ENCODE measurements at places on chromosomes 12 and 14.

- DNase-seq = no peak
These were observed 16.3 kb downstream of the MUCL1 start for GRCh38 chr12:54870617-54871016.

DNA sequence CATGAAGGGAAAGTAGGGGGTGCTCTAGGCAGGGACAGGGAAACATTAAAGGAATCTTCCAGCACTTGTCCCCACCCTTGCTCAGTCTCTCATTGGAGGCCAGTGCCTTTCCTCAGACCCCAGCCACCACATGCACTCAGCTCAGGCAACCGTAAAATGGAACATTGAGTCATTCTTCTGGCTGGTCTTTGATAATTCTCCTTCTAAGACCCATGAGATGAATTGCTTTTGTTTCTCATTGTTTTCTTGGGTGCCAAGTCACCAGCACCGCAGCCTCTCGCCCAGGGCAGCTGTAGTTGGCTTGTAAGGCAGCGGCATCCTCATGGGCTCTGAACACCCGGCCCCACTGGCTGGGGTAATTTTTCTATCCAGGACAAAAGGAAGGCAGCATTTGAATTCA lies 108.2 kb downstream of the PHETA1 start:
- no peak for DNase-seq

DNA sequence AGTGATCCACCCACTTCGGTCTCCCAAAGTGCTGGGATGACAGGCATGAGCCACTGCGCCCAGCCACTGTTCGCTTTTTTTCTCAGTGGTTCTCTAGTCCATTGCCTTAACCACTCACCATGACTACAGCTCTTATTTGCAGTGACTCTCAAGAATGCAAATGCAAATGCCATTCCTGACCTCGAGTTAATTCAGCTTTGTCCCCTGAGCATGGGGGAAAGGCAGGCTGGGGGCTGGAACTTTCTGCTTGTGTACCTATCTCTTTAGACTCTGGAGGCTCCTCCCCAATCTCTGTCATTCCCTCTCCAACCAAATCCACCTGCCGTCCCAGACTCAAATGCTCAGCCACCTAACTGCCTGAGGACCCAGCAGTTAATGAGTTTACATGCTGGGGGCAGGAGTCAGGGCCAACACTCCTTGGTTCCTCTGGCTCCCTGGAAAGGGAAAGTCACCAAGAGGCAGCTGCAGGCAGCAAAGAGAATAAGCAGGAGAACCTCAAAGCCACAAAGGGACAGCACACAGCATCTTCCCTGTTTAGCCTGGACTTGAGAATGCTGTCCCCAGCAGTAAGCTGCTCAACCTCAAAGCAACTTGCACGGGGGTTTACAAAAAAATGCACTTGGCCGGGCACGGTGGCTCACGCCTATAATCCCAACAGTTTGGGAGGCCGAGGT lies 5.3 kb upstream of the HNF1A start:
- no peak for DNase-seq

GRCh38 chr12:98724384-98725155 lies 79.5 kb downstream of the APAF1 start:
- no peak for DNase-seq

DNA sequence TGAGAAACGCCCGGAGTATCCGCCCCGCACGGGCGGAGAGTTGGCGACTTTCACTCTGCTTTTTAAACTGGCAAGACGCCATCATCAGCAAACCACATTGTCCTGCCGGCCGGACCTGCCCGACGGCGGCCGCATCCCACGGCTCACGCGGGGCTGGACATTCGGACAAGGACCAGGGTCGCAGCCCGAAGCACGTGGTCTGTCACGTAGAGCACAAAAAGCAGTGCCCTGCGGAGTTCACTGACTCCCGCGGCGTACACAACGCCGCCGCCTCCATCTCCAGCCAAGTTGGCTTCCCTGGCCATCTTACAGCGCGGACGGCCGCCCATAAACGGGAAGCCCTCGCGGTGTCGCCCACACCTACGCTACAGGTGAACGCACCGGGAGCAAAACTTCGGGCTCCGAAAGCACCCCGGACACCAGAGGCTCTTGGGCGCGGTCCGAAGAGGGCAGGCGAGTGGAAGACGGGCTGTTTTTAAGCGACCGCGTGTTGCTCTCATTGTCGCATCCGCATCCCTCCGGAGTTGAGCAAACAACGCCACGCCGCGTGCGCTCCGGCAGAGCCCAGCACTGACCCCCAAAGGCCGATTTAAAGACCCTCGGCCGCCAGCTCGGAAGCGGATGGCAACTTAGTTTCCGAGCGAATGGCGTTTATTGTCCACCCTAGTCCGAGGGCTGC lies 966 bp downstream of the SINHCAF start:
- peak; percentile 5 for DNase-seq

DNA sequence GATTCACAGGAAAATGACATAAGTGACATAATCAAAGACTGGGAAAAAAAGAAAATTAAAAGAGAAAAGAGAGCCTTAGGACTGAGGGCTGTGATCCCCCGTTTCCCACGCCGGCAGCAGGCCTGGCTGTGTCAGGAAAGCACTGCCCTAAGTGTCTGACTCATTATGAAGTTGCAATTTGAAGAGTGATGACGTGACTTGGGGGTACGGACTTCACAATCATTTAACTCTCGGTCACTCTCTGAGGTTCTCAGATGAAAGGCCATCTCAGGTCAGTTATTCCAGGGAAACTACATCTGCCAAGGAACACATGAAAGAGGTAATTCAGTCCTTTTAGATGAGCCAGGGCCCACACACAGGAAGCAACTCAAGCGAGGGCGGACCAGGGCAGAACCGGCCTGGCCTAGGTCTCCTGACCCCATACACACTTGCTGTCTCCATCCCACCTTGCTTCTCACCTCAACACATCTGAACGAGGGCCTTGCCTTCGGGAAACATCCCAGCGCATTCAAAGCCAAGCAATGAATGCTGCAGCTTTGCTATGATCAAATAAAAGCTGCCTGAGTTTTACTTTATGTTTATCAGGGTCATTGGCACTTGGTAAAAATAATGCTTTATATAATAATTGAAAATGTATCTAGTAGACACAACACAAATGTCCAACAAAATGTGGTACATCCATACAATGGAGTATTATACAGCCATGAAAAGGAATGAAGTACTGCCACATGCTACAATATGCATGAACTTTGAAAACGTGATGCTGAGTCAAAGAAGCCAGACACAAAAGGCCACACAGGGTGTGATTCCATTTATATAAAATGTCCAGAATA lies 2.7 kb downstream of the SSH1 start:
- no peak for DNase-seq

- no peak for DNase-seq
These were observed 12.7 kb upstream of the AMHR2 start for GRCh38 chr12:53410951-53411350.

DNA sequence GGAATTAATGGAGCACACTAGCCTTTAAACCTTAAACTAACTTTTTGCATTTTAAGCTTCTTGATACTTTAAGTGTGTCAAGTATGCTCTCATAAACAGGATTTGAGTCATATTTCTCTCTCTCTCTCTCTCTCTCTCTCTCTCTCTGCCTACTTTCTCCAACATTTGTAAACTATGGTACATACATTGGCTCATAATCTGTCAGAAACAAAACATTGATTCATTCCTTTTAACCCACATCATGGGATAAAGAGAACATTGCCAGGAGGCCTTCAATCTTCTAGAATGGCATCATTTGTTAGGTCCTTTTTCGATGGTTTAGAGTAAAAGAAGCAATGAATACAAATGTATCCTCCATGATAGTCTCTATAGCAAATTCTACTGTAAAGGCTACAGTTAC lies 81.6 kb upstream of the RERGL start:
- no peak for DNase-seq

GRCh38 chr12:121590476-121591143 lies 9.8 kb upstream of the KDM2B start:
- no peak for DNase-seq

DNA sequence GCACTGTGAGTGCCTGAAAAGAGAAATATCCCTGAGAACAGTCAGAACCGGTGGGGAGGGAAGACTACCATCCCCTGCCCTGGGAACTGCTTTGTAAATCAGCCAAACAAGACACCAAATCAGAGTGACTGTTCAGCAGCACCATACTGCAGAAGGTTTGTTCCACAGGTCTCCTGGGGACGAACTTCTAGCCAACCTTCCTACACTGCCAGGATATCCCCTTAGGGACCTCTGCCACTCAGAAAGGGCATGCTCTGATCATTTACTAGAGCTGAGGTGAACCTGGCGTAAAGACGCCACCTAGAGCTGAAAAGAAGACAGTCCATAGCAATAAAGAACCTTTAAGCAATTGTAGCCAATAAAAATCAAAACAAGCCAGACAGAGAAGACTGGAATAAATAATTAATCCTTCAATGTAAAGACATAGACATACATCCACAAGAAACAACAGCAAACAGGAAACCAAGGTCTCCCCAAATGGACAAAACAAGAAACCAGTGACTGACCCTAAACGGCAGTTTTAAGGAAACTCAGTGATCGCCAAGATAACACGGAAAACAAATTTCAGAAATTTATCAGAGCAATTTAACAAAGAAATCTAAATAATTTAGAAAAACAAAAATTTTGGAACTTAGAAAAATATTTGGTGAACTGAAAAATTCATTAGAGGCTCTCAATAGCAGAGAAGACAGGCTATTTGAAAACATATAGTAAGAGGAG lies 228.1 kb upstream of the AMIGO2 start:
- DNase-seq = no peak

GRCh38 chr12:6062757-6063735 lies 61.4 kb downstream of the VWF start:
- DNase-seq = peak; percentile 26

GRCh38 chr14:38255673-38256532 lies at the start of gene CLEC14A:
Gene CLEC14A, minus strand, starts transcription at chr14:38256093. Its CDS starts 71 bp downstream, at chr14:38256022.
- no peak for DNase-seq

GRCh38 chr12:6302621-6303020 lies 7.9 kb upstream of the PLEKHG6 start:
- no peak for DNase-seq

GRCh38 chr12:96134200-96134599 lies 60.0 kb upstream of the ELK3 start:
- DNase-seq = no peak

DNA sequence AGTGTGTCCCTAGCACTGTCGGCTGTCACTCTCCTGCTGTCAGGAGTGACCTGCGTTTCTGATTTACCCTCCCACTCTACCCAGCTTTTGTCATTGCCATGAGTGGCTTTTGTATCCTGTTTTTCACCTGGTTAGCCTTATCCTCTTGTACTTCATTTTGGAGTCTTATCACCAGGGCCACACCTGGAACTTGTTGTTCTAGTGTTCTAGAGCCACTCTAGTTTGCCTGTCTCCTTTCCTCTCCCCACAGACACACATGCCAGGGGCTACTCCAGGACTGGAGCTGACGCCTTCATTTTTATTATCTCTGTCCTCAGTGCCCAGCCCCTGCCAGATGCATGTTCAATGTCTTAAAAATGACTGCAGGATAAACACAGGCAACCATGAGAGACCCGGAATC lies 34.2 kb downstream of the ZC3H14 start:
- no peak for DNase-seq

DNA sequence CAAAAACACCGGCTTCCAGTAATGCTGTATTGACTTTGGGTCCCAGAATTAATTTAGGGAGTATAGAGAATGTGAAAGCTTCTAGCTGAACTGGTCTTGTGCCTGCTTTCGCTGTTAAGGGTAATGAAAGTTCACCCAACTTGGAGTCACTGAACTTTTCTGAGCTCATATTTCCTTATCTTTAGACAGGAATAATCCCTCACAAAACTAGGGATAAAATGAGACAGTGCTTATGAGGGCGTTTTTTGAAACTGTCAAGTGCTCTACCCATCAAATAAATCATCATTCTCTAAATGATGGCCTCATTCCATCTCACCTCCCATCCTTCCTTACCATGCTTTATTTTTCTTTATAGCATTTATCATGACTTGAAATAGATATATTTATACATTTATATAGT lies 74.7 kb downstream of the RFX4 start:
- no peak for DNase-seq

DNA sequence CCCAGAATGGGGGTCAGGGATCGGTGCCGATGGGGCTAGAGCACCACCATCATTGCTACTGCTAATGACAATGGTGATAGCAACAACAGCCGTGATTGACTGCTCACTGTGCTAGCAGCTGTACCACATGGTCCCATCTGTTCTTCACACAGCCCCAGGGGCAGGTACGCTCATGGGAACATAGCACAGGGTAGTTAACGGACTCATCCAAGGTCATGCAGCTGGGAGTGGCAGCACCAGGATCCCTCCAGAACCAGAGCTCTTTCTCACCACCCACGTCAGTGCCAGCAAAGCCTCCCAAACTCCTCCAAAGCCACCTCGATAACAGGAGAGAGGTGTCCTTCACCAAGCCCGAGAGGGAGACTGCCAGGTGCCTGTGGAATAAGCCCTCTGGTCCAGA lies 11.2 kb upstream of the DYNC1H1 start:
- DNase-seq = no peak

DNA sequence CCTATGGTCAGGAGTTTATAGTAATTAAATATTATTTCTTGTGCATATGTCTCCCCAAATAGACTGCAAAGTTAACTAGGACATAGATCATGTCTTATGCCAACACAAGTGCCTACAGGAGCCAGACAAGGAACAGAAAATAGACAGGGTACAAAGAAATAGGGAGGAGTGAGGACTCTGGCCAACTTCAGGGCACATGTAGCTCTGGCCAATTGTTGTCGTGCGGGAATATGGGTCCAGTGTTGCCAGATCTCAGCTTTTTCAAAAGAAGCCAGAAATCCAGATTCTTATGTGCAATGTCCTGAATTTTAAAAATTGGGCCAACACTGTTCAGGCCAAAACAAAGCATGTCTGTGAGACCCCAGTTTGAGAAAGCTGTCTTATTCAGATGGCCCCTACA lies 68.7 kb downstream of the RFX4 start:
- DNase-seq = peak; percentile 21

GRCh38 chr12:100668945-100669536 lies 95.6 kb downstream of the GAS2L3 start:
- DNase-seq = peak; percentile 39

DNA sequence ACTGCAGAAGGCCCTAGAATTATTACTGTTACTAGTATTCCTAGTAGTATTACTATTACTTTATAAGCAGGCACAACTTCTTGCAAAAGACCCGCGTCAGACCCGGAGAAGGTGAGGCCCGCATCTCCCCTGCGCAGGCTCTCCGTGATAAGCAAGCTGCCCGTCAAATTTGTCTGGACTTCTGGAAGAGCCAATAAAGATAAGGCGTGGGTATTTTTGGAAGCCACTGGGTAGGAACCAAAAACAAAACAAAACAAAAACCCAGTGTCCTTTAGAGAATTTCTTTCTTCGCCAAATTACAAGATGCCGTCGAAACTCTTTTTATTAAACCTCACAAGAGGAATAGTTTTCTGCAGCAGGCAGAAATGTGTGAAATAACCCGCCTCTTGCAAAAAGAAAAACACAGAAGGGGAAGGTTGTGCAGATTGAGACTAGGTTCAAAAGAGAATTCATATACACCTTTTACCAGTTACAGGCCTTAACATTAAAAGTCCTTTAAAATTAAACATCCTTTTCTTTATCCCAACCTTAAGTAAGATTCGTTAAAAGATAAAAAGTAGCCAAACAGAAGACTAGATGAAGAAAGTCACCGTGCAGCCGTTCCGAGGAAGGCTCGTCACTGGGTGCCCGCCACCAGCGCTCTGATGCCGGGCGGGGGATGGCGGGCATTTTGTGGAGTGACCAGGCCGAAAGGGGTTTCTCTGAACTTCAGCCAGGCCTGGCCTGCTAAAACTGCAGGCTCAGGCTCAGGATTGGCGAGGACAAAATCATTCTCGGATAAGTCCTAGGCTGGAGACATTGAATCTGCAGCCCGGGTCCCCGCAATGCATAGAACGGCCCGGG lies 1.6 kb downstream of the TBX5 start:
- DNase-seq = no peak

- no peak for DNase-seq
These were observed 34.7 kb upstream of the RTRAF start for GRCh38 chr14:51954657-51955056.

Data from hippocampal formation (tissue), 2 donors.